ENCODE measurements at places on chromosomes 4 and X. TPM values are rescaled to one million over a fixed set of nuclear protein-coding genes. Genes with fewer than 3 reads are reported as not detected.

FHDC1 gene
- 5.9 TPM for polyA plus RNA-seq

SLC16A2 gene
- polyA plus RNA-seq: 63.1 TPM

PNMA6E gene
- polyA plus RNA-seq: not detected

DNA sequence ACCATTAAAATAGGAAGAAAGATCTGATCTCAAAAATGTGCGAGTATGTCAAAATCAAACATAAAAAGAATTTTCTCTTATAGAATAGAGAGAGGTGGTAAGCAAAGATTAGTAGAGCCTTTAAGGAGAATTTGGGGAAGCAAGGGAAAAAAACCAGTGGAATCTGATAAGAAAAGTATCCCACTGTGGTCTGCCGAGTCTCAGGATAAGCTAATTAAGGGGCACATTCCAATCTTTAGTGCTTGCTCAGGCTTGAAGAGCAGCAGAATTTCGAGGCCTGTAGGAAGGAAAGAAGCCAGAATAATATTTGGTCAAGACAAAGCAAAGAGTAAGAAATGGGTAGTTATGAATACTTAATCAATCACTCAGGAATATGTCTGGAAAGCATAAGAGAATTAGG is 13.0 kb downstream of the STATH start:
- DNase-seq: no peak

DNA sequence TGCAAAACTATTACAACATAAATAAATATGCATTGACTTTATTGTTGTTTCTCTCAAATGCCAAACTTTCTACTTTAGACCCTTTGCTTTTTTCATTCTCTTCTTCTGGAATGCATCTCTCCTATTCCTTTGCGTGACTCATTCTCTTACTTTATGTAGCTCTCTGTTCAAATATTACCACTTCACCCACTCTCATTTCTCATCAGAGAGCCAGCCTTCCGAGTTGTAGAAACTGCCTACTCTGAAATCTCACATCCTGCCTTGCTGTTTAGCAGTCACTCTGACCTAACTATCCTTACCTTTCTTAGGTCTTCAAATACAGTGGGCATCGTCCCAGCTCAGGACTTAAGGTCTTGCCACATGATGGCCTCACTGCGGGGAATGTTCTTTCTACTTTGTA is 143.5 kb downstream of the GALNTL6 start:
- no peak for DNase-seq
